Activated effector memory CD4-positive, alpha-beta T cell treated with Interleukin-2 at 50 U/mL for 16 hours (primary cell): ENCODE measurements at places on chromosomes 11 and 22.

- no peak for DNase-seq
These were observed 22.9 kb upstream of the MRPL17 start for GRCh38 chr11:6705905-6706535.

DNA sequence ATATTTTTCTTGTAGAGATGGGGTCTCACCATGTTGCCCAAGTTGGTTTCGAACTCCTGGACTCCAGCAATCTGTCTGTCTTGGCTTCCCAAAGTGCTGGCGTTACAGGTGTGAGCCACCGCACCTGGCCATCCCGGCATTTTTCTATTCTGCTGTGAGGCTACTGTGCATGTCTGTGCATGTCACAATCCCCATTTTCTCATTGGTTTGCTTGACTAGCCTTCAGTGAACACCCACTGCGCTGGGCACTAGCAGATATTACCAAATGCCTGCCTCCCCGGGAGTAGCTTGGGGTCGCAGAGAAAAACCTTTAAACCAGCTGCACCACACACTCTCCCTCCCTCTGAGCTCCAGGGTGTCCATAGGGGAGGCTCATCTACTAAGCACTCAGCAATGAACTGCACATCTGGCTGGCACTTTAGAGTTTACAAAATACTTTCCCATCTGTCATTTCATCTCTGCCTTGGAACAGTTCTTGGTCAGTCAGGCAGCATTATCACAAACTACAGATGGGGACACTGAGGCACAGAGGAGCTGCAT is 4.9 kb downstream of the CSNK1E start:
- DNase-seq: no peak

DNA sequence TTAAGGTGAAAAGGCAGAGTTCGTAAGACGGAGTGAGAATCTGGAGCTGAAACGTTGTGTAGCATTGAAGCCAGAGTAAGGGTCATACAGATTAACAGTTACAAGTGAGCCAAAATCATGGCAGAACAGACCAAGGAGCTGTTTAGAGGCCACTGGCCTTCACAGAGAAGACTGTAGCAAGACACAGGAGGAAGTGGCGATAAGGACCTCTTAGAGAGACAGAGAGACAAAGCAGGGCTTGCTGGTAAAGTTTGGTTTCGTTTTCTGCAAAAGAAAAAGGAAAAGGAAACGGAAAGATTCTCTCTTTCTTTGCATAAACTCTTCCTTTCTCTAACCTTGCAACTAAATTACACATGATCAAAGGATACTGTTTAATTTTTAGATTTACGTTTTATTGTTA is 83.0 kb downstream of the AASDHPPT start:
- no peak for DNase-seq

- DNase-seq: no peak
These were observed 52.3 kb downstream of the ST14 start for GRCh38 chr11:130211781-130212401.

DNA sequence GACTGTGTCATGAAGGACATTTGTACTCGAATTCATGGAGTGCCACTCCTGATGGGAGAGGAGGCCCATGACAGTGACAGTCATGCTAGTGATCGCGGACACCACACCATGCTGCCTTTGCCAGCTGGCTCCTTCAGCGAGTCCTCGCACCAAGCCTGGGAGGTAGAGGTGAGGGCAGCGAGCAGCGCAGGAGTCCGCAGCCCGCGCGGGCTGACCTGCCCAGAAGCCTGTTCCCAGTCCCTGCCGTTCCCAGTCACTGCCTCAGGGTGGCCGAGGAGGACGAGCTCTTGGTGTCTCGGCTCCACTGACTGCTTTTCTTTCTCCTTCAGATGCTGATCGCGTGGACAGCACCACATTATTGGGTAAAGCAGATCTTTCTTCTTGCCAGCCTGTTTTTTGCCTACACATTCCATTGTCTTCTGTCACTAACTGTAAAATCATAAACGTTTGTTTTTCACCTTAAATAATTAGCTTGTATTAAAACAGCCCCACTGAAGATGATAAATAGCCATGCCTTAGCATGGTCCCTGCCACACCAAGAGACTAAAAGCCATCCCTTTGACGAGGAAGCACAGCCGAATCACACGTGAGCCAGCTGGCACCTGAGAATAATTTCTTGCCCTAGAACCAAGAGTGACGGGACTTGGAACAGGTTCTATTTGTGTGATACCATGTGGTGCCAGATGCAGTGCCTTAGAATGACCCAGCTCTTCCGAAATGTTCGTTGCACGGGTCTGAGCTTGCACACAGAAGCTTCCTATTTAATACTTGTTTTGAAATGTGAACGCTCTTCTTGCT is 25.5 kb downstream of the FAM118A start:
- no peak for DNase-seq
